Hippocampal formation (tissue), 2 donors: ENCODE measurements at places on chromosomes 2 and 18.
A peak's percentile ranks its signal among the peaks of the same experiment; 100 is the strongest.

DNA sequence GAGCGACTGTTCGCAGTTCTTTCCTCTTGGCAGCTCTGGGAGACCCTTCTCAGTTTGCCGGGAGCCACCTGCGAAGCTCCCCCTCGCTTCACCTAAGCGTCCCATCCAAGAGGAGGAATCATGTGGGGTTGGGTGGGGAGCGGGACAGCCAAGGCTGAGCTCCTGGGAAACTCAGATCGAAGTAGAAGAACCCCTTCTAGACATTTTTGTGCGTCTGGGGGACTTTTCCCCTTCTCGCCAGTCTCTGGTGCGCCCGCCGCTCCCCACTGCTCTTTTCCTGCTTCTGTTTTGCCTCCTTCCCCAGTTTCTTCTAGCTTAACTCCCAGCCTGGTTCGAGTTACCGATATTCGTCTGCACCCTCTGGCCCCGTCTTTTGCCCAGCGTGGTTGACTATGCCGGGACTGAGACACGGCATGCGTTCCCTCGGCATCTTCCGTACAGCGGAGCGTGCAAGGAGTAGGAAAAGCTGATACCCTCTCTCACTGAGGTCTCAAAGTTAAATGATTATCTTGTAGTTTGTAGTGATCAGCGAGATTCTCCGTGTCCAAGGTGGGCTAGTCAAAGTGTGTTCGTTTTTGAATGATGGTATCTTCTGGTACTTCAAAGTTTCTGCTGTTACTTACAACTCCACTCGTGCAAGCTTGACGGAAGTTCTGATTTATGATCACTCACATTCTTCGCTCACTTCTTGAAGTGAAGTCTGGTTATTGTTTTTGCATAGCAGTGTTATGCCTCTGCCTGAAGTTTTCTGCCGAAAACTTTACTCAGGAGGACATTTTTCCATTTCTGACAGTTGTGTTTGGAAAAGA, 664 bp downstream of the CAMKMT start:
- peak; percentile 49 for DNase-seq

- no peak for DNase-seq
Measured at GRCh38 chr18:42184685-42185477, 229.8 kb downstream of the PIK3C3 start.

- no peak for DNase-seq
Measured at GRCh38 chr18:76452357-76452756, 42.7 kb downstream of the ZNF516 start.

DNA sequence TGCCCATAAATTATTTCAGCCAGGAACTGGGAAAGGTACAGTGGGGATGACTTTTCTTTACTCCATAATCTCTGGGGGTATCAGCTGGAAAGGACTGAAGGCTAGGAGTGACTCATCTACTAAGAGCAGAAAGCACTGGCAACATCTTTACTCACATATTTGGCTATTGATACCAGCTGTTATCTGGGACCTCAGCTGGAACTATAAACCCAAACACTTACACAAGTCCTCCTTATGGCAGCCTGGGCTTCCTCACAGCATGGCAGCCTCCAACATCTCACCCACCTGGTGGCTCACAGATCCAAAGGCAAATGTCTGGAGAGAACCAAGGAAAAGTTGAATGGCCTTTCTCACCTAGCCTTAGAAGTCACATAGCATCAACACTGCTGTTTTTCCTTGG, 379.0 kb upstream of the RND3 start:
- DNase-seq: no peak

GRCh38 chr2:100819370-100820272, at the start of gene NPAS2:
Gene NPAS2, plus strand, starts transcription at chr2:100820139. Its CDS starts 84,616 bp downstream, at chr2:100904755.
- DNase-seq: no peak

DNA sequence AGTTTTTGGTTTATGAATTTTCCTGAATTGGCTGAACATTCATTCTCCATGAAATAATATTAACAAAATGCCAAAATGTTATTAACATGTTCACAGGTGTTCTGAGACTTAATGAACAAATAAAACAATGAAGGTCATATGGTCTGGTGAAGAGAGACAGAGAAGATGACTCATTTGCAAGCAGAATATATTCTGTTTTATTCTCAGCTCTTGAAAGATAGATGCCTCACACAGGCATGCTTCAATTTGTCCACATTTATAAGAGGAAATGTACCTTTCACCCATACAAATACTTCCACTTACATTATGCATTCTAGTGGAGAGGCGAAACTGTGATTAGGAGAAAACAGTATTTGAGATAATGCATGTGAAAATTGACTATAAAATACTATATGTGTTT, 75.4 kb upstream of the PGAP1 start:
- no peak for DNase-seq

GRCh38 chr2:128834207-128834879, 515.7 kb upstream of the HS6ST1 start:
- DNase-seq: no peak
